Left colon (tissue), 2 donors: ENCODE measurements at places on chromosomes 7 and 10. TPM values are rescaled to one million over a fixed set of nuclear protein-coding genes. Genes with fewer than 3 reads are reported as not detected.

Gene METTL27
- total RNA-seq, result 3.8 TPM

Gene DOCK1
- total RNA-seq, result 65.8 TPM

Gene TSPAN33
- total RNA-seq, result 7.5 TPM

Gene ZNF503
- total RNA-seq, result 3.8 TPM

Gene TMEM178B
- total RNA-seq, result 0.34 TPM

Gene PAPOLB
- total RNA-seq, result 0.11 TPM

Gene CALML5
- not detected for total RNA-seq

Gene PARD3
- total RNA-seq, result 52.9 TPM

Gene HOXA2
- total RNA-seq, result 3.2 TPM

Gene NPFFR1
- total RNA-seq, result 0.15 TPM

Gene STMP1
- 22.6 TPM for total RNA-seq

- peak; percentile 59 for DNase-seq
These were observed 638 bp downstream of the IQCE start for GRCh38 chr7:2559283-2559950.

DNA sequence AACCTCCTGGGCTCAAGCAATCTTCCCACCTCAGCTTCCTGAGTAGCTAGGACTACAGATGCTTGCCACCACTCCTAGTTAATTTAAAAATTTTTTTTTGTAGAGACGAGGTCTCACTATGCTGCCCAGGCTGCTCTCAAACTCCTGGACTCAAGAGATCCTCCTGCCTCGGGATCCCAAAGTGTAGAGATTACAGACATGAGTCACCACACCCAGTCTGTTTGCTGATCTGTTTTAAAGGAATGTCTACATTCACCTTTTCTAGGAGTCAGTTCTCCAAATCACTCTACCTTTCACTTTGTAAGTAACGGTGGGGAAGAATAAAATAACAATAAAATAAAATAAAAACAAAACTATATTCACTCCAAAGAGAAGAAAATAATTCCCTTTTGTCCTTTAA, 86.6 kb upstream of the AGBL3 start:
- DNase-seq, result no peak

GRCh38 chr10:22618078-22618785, 96.1 kb downstream of the PIP4K2A start:
- no peak for DNase-seq

GRCh38 chr10:61338146-61338545, 115.0 kb downstream of the TMEM26 start:
- DNase-seq, result no peak

GRCh38 chr10:106571192-106571946, 593.1 kb downstream of the SORCS1 start:
- no peak for DNase-seq

DNA sequence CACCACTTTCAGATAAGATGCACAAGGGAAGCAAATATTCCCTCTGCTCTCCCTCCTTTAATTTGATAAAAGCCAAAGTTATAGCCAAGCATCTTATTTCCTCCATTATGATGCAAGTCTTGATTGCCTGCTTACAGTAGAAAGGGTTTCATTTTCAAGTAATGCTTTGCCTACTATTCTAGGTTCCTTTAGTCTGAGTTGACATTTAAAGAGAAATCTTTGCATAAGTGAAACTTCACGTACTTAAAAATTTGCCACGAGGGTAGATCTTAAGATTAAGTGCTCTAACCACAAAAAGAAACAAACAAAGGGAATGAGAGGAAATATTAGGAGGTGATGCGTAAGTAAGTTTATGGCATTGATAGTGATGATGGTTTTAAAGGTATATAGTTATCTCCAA, 78.1 kb upstream of the VWDE start:
- no peak for DNase-seq

- DNase-seq, result no peak
These were observed 1.3 kb downstream of the TYSND1 start for GRCh38 chr10:70145166-70145665.

- DNase-seq, result no peak
These were observed 37.1 kb downstream of the CAMK2B start for GRCh38 chr7:44288381-44288685.

DNA sequence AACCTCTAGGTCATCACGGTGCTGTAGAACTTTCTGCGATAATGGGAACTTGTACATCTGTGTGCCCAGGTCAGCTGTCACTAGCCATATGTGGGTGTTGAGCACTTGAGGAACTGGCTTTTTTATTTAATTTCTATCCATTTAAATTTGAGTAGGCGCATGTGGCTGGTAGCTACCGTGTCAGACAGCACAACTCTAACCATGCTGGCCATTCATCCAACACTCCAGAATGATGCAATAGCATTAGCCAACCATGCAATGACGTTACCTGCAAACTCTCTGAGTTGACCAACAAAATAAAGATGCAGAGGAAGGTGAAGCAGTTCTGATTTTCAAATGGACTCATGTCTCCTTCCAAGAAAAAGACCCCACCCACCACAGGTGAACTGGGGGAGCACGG, 24.4 kb upstream of the CHST15 start:
- no peak for DNase-seq

- DNase-seq, result no peak
These were observed 65.8 kb downstream of the MTURN start for GRCh38 chr7:30200591-30200990.

DNA sequence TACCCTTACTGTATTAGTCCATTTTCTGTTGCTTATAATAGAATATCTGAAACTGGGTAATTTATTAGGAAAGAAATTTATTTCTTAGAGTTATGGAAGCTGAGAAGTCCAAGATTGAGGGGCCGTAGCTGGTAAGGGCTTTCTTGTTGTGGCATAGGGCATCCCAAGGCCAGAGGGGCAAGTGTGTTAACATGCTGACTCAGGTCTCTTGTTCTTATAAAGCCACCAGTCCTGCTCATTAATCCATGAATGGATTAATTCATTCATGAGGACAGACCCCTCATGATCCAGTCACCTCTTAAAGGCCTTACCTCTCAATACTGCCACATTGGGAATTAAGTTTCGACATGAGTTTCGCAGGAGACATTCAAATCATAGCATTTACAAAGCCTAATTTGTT, 2.4 kb downstream of the ARMC10 start:
- no peak for DNase-seq

DNA sequence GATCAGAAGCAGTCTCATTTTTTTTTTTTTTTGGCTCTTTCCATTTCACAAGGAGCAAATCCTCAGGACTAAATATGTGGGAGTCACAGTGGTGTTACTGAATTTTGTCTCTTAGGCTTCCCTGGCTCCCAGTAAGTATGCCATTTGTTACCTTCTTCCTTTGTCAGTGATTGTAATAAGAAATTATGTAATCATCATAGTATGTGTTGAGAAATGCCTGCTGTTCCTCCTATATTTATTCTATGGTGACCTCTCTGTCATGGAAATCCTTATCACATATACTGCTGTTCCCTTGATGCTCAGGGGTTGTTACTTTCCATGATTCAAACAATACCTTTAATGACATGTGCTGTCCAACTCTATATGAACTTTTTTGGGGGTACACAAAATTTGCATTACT, 4.8 kb upstream of the OR9A4 start:
- DNase-seq, result no peak

DNA sequence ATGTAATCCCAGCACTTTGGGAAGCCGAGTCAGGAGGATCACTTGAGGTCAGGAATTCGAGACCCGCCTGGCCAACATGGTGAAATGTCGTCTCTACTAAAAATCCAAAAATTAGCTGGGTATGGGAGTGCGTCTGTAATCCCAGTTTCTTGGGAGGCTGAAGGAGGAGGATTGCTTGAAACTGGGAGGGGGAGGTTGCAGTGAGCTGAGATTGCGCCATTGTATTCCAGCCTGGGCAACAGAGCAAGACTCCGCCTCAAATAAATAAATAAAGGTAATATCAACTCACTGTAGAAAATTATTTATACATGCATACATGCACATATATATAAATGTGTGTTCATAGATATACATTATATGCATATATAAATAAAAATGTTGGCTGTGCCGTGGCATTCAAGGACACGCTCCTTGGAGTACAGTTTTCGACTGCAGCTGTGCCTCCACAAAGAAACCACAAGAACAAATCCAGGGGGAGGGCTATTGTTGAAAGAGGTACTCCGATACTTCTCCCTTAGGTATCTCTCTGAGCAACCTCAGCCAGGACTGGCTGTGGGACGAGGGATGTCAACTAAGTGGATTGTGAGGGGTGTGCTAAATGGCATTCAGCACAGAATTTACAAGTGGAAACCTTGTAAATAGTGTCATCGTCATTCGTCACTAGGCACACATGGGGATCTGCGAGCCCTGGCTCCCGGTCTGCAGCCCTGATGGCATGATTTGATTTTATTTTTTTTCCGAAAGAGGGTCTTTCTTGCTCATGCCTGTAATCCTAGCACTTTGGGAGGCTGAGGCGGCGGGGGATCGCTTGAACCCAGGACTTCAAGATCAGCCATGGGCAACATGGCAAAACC, 49.3 kb downstream of the HIP1 start:
- no peak for DNase-seq

GRCh38 chr7:103735377-103735776, 254.1 kb downstream of the RELN start:
- DNase-seq, result no peak

- no peak for DNase-seq
These were observed 83.9 kb upstream of the FGFR2 start for GRCh38 chr10:121681997-121682687.

GRCh38 chr7:73715648-73716317, 3.7 kb downstream of the STX1A start:
- DNase-seq, result peak; percentile 69

- DNase-seq, result no peak
These were observed 143.2 kb upstream of the C7orf33 start for GRCh38 chr7:148447221-148447849.

- no peak for DNase-seq
These were observed 15.1 kb upstream of the ZNF212 start for GRCh38 chr7:149224352-149224751.

DNA sequence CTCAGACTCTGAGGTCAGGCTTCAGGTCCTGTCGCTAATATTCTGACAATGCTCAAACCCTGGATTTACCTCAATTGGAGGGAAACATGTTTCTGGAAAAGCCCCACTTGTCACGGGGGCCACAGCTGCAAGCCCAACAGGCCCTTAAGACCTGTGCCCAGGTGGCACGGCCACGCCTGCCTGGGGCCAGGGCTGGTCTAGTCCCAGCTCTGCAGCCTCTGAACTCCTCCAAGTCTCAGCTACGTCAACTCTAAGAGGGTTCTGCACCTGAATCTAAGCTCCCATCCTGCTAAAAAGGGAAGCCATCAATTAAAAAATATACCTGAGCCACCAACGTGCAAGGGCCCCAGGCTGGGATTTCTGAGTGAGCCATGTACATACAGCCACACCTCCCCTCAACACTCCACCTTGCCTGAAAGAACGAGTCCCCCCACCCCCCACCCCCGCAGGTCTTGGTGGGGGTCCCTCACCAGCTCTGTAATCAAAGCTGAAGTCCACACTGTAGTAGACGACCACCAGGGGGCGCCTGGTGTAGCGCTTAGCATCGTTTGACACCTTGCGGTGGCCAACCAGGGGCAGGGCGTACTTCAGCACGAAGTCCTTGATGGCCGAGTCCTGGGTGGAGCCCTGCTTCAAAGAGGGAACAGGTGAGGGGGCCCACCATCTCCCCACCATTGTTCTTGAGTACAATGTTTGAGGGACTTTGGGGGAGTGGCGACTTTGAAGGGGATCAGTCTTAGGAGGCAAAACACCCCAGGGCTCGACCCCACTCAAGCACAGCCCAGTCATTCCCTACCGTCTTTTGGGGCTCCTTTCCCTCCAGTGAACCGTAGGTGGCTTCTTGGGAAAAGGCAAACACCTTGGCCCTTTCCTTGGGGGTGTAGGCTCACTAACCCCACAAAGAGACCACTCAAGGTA, 22.6 kb downstream of the PDIA4 start:
- peak; percentile 69 for DNase-seq

DNA sequence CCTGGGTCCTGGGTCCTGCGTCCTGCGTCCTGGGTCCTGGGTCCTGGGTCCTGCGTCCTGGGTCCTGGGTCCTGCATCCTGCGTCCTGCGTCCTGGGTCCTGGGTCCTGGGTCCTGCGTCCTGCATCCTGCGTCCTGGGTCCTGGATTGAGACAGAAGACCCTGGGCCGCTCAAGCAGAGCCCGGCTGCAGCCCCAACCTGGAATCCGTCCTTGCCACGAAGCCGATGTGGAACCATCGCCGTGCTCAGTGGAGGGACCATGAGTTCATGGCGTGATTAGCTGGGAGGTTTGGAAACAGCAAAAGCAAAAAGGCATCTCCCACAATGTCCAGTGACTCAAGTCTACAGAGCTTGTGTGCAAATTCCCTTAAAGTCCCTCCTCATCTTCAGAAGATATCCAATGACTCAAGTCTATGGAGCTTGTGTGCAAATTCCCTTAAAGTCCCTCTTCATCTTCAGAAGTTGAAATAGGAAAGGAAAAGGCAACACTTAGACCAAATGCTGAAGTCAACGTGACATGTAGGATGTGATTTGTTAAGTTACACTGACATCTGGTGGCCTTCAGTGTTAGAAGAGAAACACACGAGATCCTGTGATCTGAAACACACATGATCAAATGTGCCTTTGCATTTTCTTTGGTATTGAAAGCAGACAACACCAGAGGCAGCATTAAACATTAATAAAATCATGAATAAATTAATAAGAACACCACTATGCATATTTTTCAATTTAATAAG, 179.9 kb downstream of the PTPRN2 start:
- no peak for DNase-seq

DNA sequence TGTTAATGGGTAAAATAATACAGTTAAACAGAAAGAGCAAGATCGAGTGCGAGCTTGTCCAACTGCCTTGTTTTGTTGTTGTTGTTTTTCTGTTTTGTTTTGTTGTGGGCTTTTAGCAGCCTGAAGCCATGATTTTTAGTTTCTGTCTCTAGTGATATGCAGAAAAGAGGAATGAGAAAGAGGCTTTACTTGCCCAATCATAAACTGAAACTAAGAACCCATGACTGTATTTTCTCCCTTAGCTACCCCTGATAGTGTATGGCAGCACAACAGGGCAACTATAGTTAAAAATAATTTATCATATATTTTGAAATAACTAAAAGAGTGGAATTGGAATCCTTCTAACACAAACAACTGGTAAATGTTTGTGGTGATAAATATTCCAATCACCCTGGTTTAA, 493.9 kb downstream of the GLRX3 start:
- no peak for DNase-seq

- no peak for DNase-seq
These were observed 17.4 kb downstream of the HBP1 start for GRCh38 chr7:107186240-107186639.

- DNase-seq, result no peak
These were observed 8.8 kb downstream of the DRGX start for GRCh38 chr10:49387071-49387470.

- no peak for DNase-seq
These were observed 28.7 kb downstream of the GIMAP8 start for GRCh38 chr7:150479023-150479716.

DNA sequence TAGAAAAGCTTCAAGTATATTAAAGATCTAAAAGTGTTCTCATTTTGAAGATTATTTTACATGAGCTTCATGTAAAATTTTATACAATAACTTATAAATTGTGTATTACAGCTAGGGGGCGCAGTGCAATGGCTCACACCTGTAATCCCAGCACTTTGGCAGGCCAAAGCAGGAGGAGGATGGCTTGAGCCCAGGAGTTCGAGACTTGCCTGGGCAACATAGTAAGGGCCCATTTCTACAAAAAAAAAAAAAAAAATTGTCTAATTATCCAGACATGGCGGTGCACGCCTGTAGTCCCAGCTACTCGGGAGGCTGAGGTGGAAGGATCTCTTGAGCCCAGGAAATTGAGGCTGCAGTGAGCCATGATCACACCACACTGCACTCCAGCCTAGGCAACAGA, 16.6 kb downstream of the ACBD5 start:
- no peak for DNase-seq
